ENCODE measurements at places on chromosomes 16 and 17. TPM values are rescaled to one million over a fixed set of nuclear protein-coding genes. Genes with fewer than 3 reads are reported as not detected.

- DNase-seq = no peak
Observed at GRCh38 chr16:68082629-68083238, 2.4 kb upstream of the NFATC3 start.

ADGRG1 gene
- total RNA-seq = 0.51 TPM

NPIPA7 gene
- 1.7 TPM for total RNA-seq

- peak; percentile 84 for DNase-seq
Observed at GRCh38 chr16:71426069-71426879, 15.6 kb downstream of the TLE7 start.

- no peak for DNase-seq
Observed at GRCh38 chr17:38914741-38915638, 10.4 kb upstream of the LASP1NB start.

DNA sequence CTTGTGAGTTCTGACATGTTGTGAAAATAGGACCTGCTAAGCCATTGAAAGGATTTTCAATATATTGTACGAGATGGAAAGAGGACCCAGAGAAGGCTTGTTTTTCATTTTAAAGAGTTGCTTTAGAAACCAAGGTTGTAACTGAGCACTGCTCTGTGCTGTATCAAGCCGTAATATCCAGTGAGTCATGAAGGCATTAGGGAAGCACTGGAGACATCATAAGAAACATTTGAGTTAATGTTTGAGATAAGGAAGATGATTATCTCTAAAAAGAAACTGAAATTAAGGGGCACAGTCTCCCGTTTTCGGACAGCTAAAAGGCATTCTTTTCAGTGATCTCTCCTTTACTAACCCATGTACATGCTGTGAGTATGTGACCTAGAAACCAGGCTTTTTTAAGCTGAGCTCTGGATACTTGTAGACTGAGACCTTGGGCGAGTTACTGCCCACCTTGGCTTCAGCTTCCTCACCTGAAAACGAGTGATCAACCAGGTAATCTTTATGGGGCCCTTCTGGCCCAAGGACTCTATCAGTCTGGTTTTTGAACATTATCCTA lies 149.2 kb upstream of the TBX2 start:
- DNase-seq = peak; percentile 74

- DNase-seq = no peak
Observed at GRCh38 chr17:3104322-3104721, at the start of gene OR1D2. TSS of gene OR1D2 (minus strand) at chr17:3104422. CDS start at chr17:3092996, 11,426 bp downstream.

- peak; percentile 75 for DNase-seq
Observed at GRCh38 chr17:32142857-32143526, 690 bp downstream of the RHOT1 start.

Data from fibroblast of lung (primary cell).